Inflammatory macrophage (primary cell): ENCODE measurements at places on chromosomes 2 and 18.

DNA sequence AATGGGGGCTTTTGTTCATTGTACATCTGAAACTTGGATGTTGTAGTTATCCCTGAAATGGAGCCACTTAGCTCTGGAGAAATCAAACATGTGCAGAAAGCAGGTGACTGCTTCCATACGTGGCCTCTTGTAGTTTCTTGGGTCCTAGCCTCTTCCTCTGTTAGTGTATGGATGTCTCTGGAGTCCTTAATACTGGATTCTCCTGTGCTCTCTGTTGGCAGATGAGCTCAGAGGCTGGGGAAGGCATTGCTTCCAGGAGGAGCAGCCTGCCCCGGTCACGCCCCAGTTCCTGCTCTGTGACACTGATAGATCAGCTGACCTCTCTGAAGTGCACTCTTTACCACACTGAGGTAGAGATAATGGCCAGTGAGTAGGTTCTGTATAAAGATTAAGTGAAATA, 176.2 kb downstream of the LDLRAD4 start:
- DNase-seq: no peak

DNA sequence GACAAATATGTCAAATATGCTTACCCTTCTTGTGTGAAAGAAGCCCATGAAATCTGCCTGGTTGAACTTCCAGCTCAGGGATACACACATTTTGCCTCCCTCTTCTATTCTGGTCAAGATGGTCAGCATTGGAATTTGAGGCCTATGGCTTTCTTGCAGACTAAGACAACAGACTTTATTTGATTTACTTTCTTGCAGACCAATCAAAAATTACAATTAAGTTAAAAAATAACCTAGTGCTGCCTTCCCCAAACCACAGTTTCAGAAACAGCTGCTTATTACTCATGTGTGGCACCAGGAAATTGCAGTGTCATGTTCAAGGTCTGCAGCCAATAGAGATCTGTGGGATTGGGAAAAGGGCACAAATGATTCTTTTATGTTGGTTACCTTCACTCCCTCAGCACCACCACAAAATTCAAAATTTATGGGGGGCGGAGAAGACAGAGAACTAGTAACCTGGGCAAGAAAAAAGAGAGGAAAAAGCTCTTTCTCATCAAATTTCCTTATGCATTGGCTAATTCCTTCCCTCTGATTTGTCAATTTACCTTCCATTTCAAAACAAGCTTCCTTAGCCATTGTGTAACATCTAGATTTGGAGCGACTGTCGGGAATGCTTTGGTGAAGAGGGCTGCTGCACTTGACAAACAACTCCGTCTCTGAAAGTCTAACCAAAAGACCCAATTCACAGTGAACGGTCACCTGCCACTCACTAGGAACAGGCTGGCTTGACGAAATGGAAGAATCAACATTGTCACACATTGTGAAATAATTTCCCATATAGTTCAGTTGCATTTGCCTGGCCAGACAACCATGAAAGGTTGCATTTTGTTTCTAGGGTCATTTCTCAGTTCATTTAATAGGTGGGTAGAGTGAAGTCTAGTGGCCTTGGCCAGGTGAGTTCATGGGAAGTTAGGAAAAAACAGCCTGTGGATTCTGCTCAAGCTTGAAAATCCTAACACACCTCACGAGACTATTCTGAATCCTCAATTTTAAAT, 100.4 kb upstream of the FZD5 start:
- peak; percentile 60 for DNase-seq

DNA sequence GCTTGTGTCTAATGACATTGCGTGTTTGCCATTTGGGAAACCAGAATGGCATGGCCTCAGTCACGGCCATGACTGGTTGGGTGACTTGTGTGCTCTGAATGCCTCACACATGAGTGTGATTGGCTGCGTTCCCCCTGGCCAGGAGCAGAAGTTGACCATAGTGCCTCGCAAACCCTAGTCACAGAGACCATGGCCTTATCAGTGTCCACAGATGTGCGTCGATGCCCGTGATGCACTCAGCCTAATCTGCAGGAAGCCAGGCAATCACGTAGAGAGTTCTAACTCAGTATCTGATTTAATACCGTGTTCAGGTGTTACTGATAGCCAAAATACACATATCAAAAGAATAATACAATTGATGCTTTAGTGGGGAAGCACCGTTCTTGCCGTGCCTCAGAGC, 64.0 kb downstream of the BOLA3 start:
- no peak for DNase-seq

GRCh38 chr18:42446195-42446594, 491.2 kb downstream of the PIK3C3 start:
- DNase-seq: no peak

- peak; percentile 9 for DNase-seq
Measured at GRCh38 chr2:64593035-64593655, 60.6 kb downstream of the SERTAD2 start.

GRCh38 chr2:234286118-234286598, 210.7 kb downstream of the ARL4C start:
- DNase-seq: no peak

DNA sequence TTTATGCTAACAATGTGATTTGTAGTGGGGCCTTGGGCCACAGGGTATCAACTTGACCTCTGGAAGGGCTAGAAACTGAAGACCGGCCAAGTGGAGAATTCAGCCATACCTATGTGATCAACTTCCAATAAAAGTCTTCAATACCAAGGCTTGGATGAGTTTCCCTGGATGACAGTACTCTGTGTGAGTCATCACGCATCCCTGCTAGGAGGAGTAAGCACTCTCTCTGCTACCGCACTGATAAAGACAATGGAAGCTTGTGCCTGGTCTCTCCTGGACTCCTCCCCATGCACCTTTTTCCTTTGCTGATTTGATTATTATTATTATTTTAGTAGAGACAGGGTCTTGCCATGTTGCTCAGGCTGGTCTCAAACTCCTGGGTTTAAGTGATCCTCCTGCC, 58.1 kb downstream of the SKA1 start:
- DNase-seq: no peak

GRCh38 chr2:201127570-201127969, 11.6 kb downstream of the CFLAR start:
- peak; percentile 54 for DNase-seq

GRCh38 chr2:118856330-118856977, 9.0 kb upstream of the EN1 start:
- DNase-seq: no peak

DNA sequence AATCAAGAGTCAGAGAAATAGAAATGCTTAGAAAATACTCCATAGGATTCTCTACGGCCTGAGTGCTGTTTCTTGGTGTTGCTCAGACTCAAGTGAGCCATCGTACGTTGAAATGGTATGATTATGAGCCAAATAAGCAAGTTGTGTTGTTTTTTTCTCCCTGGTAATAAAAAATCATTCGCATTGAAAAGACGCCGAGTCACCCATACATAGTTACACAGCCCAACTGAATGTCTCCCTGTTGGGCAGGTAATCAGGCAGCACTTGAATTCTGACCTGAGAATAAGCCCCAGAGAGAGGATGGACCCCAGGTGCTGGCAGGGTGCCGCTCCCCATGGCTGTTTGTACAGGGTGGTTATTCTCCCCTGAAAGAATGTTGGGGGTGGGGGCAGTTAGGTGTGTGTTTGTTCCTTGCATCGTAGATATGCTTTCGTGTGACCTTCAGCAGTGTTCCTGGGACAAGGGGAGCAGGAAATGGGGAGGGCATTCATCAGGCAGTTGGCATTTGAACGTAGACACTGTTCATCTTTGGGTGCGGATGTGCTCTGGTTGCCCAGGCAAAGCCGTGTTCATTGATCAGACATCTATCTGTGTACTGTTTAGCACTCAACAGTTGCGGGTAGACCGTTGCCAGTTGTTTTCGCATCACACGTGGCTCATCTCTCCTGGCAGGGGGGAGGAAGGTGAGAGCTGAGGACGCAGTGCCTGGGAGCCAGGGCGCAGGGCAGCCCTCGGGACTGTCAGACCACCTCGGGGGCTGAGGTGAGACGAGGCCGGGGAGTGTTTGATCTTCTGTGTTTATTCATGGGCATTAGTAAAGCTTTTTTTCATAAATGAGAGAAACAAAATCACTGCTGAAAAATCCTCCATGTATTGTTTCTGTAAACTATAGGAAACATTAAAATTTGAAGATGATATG, 27.3 kb downstream of the MTCL1 start:
- DNase-seq: no peak

DNA sequence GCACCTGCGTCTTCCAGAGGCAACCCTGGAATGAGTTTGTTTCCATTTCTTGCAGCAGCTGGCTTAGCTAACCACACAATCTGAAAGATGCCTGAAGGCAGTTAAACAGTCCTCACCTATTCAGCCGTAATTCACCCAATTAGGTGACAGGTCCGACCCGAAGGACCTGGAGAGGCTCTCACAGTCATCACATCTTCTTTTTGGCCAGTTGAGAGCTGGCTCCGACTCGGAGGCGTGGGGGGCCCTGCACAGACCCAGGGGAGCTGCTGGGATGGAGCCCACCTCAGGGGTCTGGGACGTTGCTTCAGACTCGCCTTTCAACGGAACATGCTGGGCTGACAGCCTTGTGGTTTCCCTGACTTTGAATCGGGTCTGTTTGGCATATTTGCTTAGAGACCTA, 187.3 kb downstream of the RTP5 start:
- DNase-seq: no peak
